ENCODE measurements at places on chromosomes 3 and 15. TPM values are rescaled to one million over a fixed set of nuclear protein-coding genes. Genes with fewer than 3 reads are reported as not detected.

Gene RTP1
- not detected for total RNA-seq

Gene KBTBD13
- total RNA-seq = not detected

Gene GOLGA6D
- 0.15 TPM for total RNA-seq

Gene HES1
- 543 TPM for total RNA-seq

Gene TMIE
- 0.18 TPM for total RNA-seq

Gene CD200R1
- not detected for total RNA-seq

Gene GOLGA6A
- not detected for total RNA-seq

Gene GPR87
- total RNA-seq = 2.6 TPM

Gene CCRL2
- 9.7 TPM for total RNA-seq

Gene MBNL1
- total RNA-seq = 144 TPM

Gene MASP1
- not detected for total RNA-seq

Gene ARIH2
- total RNA-seq = 58.7 TPM

Gene LRRN1
- total RNA-seq = not detected

Gene ACTRT3
- total RNA-seq = 3.4 TPM

Gene CIB1
- 165 TPM for total RNA-seq

Gene SLC28A2
- total RNA-seq = not detected

Gene ZFAND6
- 113 TPM for total RNA-seq

GRCh38 chr3:158106766-158107471 lies 699 bp upstream of the SHOX2 start:
- DNase-seq = no peak

- DNase-seq = no peak
Observed at GRCh38 chr3:81530180-81530939, 231.1 kb downstream of the GBE1 start.

GRCh38 chr15:98759277-98759676 lies 110.9 kb downstream of the IGF1R start:
- no peak for DNase-seq

- DNase-seq = no peak
Observed at GRCh38 chr15:35060591-35060990, 24.5 kb downstream of the NANOGP8 start.

DNA sequence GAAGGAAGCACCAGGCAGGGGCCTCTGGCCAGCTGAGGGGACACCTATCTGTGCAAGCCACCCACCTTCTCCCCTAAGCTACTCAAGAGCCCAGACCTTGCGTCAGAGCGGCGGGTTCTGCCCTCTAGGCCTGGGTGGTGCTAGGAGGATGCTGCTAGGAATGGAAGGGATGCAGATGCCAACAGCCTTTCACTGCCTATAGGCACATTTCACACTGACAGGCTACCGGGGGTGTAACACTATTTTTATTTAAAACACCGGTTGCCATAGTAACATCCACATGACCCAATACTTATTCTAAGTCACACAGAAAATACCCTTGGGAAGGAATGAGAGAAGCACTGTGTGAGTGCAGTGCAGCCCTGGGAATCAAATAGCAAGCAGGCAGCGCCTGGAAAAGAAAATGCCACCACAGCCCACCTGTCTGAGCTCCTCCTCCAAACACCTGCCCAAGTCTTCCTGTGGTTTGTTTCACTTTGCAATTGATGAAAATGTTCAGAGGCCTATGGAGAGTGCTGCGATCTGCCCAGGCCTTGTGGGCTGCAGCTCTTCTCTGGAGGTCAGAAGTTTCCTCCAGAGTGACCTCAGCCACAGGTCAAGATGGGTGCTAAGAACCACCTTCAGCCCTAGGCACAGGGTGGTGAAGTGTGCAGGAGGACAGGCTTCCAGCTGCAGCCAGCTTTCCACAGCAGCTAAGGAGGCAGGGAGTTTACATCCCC lies 113.5 kb upstream of the TOPAZ1 start:
- DNase-seq = no peak

- DNase-seq = no peak
Observed at GRCh38 chr15:42066764-42067415, 27.5 kb downstream of the PLA2G4D start.

DNA sequence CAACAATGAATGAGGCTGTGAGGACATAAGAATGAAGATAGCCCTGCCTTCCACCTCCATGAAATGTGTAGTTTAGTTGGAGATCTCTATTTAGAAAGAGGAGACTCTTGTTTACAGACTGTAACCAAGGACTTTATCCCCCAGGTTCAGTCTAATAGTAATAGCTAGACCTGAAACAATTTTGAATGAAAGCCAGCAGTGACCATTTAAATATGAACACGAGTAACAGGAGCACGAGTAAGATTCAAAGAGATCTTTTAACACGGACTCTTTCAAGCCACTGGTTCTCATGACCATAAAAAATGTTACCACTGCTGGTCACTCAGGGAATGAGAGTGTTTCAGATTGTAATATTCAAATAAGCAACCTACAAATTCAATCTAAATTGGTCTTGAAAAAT lies 123.1 kb downstream of the FMN1 start:
- DNase-seq = no peak

DNA sequence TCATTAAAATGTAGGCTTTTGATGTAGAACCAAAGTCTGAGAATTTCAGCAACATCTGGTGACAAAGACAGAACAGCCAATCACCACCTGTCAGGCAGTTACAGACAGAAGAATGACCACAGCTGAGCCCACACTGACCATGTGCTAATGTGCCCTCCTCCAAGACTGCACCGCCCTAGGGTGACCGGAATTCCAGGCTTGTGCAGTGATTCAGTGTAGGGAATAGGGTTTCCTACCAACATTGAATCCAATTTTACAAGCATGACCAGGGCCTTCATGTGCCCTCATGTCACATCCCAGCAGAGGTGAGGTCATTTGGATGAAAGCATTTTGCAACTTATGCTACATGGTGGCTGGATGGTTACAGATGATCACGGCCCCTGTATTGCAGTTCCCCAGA lies 412.5 kb downstream of the SOX2 start:
- peak; percentile 20 for DNase-seq

- no peak for DNase-seq
Observed at GRCh38 chr3:57796261-57796660, 40.2 kb downstream of the SLMAP start.

GRCh38 chr15:60918234-60918959 lies 310.7 kb downstream of the RORA start:
- DNase-seq = peak; percentile 86

DNA sequence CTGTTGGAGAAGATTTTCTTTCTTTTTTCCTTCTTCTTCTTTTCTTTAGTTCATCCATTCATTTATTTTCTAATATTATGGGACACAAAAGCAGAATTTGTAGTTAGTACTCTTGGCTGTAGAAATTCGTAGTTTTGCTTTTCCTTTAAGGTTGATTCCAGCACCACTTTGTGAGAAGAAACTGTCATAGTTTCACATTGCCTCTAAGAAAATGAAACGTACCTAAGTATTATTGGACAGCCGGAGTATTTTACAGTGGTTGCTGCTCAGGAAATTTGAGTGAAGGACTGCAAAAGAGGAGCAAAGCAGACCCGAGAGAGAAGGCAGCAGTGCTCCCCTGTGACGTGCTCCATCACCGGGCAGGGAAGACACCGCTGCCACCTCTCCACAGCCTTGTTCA lies 48.1 kb downstream of the PLCL2 start:
- no peak for DNase-seq

- no peak for DNase-seq
Observed at GRCh38 chr15:66941791-66942190, 123.6 kb upstream of the SMAD3 start.

- DNase-seq = no peak
Observed at GRCh38 chr3:106247902-106248684, 379.3 kb upstream of the CBLB start.

DNA sequence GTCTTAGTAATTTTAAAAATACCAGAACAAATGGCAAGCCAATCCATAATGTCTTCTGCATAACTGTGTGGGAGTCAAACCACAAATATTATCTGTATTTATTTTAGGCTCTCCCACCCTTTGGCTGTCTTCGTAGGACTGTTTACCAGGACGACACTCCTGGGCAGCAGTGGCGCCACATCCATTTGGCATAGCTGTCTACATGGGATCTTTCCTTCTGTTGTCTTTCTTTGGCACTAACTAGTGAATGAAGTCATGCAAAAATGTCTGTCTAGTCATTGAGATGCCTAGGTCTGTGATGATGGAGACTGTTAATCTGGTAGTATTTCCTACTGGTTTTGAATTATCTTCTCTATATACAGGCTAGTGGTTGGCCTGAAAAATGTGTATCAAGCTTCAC lies 54.0 kb upstream of the CHMP2B start:
- no peak for DNase-seq

- DNase-seq = no peak
Observed at GRCh38 chr15:76310475-76311099, 682 bp downstream of the ETFA start.

DNA sequence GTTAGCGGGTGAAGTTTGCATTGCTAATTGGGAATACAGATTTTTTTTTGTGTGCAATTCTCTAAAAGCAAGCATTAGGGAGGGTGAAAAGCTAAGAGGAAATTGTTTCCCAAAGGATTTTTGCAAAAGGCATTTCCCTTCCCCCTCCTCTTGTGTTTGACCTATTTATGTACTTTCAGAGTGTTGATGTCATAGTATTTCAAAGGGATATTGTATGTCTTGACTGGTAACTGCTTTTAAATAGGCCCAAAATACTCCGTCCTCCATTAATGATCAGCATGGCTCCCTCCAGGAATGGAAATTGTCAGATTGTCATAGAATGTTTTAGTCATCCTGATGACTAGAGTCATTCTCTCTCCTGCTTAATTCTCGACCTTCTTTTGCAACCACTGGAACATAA lies 32.4 kb downstream of the TRIM71 start:
- DNase-seq = no peak

- DNase-seq = no peak
Observed at GRCh38 chr15:52716536-52716935, 37.3 kb upstream of the ATOSA start.

DNA sequence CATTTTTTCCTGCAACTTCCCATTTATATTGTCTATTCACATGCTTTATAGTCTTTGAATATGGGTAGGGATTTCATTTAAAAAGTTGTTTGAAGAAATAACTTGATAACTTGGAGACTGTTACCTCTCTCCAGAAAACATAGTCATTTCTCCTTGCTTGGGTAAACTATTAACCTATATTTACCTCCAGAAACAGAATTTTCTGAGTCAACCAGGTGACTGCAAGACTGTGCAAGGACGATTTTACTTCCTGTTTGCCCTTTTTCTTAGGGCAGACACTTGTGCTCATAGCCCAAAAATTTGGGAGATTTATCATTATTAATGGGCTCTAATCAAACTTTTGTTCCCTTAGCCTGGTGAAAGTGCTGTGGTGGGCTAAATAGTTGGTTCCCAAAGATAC lies 14.3 kb upstream of the MOBP start:
- no peak for DNase-seq

DNA sequence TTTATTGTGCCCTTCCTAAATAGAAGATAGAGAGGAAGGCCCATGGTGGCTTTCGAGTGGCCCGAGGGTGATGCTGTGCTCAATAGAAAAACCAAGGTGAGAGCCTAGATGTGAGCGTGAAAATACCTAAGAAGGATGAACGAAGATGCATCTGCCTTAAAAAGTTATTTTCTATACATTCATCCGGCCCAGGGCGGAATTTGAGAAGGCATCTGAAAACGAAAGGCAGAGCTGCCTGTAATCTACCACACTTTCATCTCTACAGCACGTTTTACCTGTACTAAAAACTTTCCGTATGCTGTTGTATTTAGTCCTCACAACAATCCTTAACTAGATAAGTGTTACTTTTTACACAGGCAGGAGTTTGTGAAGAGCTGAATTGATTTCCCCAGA lies 1.4 kb downstream of the DUT start:
- DNase-seq = peak; percentile 10

- DNase-seq = no peak
Observed at GRCh38 chr15:39835550-39835949, 52.9 kb upstream of the FSIP1 start.

DNA sequence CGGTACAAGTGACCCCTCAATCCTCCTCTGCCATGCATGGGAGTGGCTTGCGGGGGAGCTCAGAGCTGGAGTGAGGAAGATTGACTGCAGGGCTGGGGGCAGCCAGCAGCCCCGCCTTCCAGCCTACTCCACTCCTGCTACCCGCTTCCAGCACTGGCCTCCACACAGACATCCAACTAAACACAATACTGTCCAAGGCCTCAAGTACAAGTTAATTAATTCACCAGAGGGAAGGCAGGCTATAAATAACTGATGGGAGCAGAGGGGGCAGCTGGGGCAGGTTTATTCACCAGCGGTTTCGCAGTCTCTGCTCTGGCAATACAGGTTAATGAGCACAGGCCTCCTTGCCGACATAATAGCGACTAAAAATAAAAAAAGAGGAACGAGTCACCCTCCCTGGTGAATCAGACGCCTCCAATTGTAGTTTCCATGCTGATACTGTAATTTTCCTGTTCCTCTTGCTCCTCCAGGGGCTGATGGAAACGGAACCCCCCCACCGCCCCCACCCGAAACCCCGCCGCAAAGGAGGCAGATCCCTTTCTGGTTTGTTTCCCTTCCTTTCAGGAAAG lies 166.4 kb upstream of the TLE3 start:
- DNase-seq = no peak

GRCh38 chr3:74055061-74055460 lies 430.3 kb upstream of the PDZRN3 start:
- no peak for DNase-seq

DNA sequence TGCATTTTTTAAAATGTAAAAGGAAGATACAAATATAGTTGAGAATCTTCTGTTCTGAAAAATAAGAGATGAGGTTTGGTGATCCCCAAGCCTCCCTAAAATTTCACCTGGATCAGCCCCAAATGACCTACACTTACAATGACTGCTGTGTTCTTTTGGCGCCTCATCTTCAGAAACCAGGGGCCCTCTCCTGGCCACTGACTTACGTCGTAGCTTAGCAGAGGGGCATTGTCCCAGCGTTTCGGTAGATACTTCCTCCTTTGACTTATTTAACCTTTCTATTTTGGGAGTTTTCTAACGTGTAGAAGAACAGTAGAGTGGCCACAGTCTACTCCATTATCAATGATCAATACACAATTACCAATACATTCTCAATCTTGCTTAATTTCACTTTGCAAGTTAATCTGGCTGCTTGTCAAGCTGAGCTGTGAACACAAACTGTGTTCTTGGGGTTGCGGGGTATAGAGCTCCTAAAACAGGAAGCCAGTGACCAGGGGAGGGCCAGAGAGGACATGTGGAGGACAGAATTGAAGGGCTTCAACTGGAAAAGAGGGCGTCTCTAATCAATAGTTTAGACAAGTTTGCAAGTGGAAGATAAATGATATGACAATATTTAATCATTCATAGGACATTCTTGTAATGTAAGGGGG lies 419.5 kb downstream of the LPP start:
- no peak for DNase-seq

DNA sequence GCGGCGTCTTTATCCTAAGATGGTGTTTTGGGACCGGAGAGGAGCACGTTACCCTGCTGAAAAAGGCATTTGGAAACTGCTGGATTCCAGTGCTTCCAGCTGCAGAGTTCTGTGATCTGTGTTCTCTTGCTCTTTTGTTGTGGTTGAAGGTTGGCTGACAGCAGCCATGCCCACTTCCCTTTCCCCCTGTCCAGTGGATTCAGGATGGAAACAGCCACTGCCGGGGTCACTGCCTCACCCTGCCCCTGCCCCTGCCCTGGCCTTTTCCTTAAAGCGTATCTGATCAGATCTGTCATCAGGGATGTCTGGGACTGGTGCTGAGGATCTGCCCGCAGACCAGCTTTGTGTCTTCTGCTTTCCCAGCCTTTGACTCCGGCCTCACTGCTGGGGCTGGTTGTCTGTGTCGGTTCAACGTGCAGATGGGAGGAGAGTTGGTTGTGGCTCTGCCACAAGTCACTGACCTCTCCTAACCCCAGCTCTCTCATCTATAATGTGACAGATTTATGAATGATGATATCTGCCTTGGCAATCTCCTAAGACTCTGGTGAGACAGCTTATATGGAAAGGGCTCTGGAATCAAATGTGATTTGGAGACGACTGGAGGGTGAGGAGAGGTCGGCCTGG lies 219.4 kb upstream of the BHLHE40 start:
- no peak for DNase-seq

GRCh38 chr3:180430896-180431295 lies 171.1 kb upstream of the TTC14 start:
- no peak for DNase-seq
